Tibial nerve (tissue), 4 donors: ENCODE measurements at places on chromosomes 3 and 15. TPM values are rescaled to one million over a fixed set of nuclear protein-coding genes. Genes with fewer than 3 reads are reported as not detected.

DNA sequence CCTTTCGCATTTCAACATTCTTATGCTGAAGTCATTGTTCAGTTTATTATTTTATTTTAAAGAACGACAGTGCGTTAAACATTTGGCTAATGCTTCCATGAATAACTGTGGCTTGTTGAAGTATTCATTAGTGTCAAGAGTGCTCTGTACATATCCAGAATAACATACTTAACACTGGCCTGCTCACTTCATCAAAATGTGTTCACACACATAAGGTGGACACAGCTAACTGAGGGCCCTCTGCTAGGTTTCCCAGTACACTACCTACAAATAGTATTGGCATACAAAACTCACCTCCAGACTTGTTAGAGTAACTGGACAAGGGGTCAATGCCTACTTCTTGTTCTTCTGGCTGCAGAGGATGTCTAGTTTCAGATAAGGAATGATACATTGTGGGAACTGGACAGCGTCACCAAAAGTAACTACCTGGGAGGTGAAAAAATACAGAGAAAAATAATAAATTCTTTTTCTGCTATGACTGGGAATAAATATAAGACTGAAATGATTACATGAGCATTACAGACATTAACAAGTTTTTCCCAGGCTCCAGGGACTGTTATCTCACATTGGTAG lies 234.2 kb downstream of the TBC1D5 start:
- no peak for DNase-seq

The OIP5 gene
- 1.7 TPM for total RNA-seq

- DNase-seq, result no peak
These were observed 2.4 kb downstream of the COLQ start for GRCh38 chr3:15519096-15519495.

- DNase-seq, result no peak
These were observed 130.2 kb upstream of the TOPAZ1 start for GRCh38 chr3:44111482-44111881.

- peak; percentile 38 for DNase-seq
These were observed 26.2 kb downstream of the POLR2M start for GRCh38 chr15:57732526-57733331.

The GPR27 gene
- 5.0 TPM for total RNA-seq

The ABHD2 gene
- 33.1 TPM for total RNA-seq

GRCh38 chr3:10981961-10982360 lies 10.6 kb upstream of the SLC6A1 start:
- no peak for DNase-seq

- no peak for DNase-seq
These were observed 3.3 kb downstream of the HES1 start for GRCh38 chr3:194139071-194139813.

The CKMT1A gene
- total RNA-seq, result not detected

DNA sequence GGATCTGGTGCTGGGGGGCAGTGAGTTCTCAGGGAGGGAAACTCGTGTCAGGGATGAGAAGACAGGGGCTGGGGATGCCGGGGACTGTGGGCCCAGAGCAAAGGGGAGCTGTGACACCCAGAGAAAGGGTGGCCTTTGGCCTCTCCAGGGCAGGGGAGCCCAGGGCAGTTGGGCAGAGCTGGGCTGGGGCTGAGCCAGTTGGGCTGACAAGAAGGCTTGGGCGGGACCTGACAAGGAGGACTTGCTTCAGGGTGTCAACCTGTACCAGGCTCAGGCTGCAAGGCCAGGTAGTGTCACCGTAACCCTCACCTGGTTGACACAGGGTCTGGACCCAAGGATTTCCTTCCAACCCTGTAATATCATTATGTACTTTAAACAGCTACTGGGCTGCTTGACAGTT lies 13.2 kb upstream of the ANPEP start:
- no peak for DNase-seq

The TMEM108 gene
- total RNA-seq, result 0.21 TPM

- peak; percentile 93 for DNase-seq
These were observed 65.0 kb downstream of the AAGAB start for GRCh38 chr15:67189326-67190051.

The RBM5 gene
- 229 TPM for total RNA-seq

The ROPN1 gene
- total RNA-seq, result not detected

DNA sequence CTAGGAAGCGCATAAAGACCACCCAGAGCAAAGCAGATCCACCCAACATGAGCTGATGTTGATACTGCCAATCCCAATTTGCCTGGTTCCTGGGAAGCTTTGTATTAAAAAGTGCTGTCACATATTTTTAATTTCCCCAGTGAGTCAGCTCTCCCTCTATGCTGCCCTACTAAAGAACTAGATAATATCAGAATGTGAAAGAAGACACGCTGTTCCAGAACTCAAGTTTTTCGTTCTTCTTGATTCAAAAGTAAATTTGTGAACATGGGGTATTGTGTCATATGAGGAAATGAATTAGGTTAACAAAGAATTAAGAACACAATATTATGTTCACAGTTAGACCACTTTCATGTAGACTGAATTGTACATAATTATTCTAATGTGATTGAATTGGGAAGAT lies 734.2 kb upstream of the ALCAM start:
- DNase-seq, result no peak

DNA sequence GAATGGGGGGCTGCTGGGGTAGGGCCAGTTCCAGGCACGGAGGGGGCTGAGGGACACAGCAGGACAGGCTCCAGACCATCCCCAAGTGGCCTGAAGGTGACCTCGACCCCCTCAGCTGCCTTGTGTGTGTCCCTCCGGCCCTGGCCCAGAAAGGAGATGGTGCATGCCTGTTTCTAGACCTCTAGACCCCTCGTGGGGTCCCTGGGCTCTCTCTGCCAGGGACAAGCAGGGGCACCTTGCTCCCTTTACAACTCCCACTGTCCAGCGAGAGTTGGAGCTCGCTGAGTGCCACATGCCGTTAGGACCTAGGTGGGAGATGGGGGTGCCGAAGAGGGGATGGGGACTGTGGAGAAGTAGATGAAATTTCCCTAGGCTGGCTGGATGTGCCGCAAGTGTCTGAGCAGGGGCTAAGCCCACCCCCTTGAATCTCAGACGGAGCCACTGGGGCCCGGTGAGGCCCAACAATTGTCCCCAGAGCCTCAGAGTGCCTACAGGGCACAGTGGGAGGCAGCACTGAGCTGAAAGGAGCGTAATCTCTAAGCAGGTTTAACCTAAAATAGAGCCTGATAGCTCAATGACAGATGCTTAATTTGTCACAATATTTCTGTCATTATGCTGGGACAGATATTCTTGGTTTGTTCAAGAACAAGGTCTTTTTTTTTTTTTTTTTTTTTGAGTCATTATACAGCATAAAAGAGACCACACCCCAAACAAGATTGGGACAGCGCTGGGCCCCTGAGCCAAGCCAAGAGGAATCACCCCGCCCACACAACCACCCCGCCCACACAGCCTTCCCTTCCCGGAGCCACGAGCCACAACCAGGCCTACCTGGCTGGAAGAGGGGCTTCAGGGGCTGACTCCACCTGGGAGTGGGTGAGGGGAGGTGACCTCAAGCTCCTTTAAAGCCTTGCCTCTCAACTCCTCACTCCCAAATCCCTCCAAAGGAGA lies 23.6 kb upstream of the KLF13 start:
- DNase-seq, result no peak

The IQCH gene
- total RNA-seq, result 0.66 TPM

The JAGN1 gene
- total RNA-seq, result 46.7 TPM

DNA sequence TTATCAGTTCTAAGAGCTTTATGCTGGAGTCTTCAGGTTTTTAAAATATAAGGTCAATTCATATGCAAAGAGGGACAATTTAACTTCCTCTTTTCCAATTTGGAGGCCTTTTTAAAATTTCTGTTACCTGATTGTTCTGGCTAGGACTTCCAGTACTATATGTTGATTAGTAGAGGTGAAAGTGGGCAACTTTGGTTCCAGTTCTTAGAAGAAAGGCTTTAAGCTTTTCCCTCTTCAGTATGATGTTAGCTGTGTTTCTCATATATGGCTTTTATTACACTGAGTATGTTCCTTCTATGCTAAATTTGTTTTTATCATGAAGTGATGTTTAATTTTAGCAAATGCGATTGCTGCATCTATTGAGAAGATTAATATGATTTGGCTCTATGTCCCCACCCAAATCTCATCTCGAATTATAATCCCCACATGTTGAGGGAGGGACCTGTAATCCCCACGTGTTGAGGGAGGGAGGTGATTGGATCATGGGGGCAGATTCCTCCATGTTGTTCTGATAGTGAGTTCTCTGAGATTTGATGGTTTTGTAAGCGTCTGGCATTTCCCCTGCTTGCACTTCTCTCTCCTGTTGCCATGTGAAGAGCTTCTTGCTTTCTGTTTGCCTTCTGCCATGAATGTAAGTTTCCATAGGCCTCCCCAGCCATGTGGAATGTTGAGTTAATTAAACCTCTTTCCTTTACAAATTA lies 33.8 kb downstream of the FAIM start:
- no peak for DNase-seq

DNA sequence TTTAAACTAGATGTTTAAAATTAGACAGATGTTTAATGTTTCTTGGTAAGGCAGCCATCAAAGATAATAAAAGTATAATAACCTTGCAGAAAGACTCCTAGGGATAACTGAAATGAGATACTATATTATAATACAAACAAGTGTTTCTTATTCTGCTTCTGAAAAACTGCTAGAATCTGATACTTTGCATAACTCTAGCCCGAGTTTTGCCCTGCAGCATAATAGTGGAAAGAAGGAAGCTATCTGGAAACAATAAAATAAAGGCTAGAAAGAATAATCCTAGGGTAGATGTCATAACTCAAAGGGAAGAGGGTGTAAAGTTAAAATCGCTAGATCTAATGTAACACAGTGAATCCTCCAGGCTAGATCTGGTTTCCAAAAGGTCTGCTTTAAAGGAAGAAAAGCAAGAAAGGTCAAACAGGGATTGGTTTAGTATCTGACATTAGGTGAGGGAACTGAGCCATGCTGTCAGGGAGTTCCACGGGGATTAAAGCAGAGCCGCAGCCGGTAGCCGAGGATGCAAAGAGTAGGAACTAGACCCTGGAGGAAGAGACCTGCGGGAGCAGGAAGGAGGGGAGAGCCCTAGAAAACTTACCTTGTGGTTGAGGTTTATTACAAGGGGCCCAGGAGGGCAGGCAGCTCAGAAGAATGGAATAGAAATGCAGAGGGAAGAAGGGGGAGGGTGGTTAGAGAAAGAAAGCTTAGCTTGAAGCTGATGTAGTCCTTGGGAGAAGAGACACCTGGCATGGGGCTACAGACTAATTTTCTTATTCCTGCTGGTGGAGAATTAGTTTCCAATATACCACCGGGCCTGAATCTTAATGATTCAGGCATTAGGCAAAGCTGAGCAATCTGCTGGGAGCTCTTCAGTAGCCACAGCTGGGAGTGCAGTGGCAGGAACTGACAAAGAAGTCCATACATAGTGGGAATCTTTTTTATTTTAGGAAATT lies 46.1 kb upstream of the TUSC7 start:
- DNase-seq, result no peak

- DNase-seq, result no peak
These were observed 78.8 kb downstream of the AAGAB start for GRCh38 chr15:67175643-67176071.

The FAM81A gene
- 10.5 TPM for total RNA-seq

- no peak for DNase-seq
These were observed 197.7 kb downstream of the RBMS3 start for GRCh38 chr3:29478611-29479010.

DNA sequence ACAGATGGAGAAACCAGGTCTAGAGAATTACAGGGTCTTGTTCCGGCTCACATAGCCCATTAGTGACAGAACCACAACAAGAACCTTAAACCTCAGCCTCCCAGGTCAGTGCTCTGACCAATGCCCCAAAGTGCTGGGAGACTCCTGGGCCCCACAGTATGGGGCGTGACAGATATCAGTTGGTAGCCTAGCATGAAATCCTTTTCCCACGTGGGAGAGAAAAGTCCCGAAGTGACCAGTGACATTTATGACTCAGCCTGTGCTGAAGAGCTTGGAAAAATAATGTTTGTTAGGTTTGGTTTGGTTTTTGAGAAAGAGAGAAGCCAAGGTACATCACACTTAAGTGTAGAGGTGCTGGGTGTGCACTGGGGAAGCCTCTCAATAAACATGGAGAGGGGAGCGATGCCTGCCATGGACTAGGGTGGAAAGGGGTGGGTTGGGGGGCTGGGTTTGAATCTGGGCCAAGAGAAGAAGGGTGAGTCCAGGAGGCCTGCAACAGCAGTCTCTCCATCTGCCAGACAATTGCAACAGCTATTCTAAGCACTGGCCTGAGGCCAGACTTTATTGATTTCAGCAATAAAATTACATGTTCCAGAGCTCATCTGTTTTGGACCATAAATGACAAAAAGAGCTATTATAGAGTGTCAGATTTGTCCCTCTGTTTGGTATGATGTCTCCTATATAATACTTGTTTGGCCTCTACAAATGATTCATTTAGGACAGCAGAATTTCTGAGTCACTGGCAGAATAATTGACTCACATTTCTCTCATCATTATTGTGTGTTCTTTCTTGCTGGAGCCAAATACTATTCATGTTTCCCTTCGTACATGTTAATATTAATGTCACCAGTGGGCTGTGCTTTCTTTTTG lies 43.4 kb downstream of the C2CD4A start:
- no peak for DNase-seq

- DNase-seq, result peak; percentile 71
These were observed 238.4 kb upstream of the MDFIC2 start for GRCh38 chr3:70550723-70551319.

The IL5RA gene
- total RNA-seq, result not detected

- no peak for DNase-seq
These were observed 72.7 kb downstream of the DZIP3 start for GRCh38 chr3:108662142-108662738.
